ENCODE measurements at places on chromosomes 2 and 18.

GRCh38 chr2:31266804-31267203, 32.9 kb downstream of the EHD3 start:
- no peak for DNase-seq

- no peak for DNase-seq
These were observed 40.9 kb downstream of the TMEM247 start for GRCh38 chr2:46520130-46520711.

GRCh38 chr2:157837851-157838441, 38.2 kb downstream of the ACVR1 start:
- no peak for DNase-seq

DNA sequence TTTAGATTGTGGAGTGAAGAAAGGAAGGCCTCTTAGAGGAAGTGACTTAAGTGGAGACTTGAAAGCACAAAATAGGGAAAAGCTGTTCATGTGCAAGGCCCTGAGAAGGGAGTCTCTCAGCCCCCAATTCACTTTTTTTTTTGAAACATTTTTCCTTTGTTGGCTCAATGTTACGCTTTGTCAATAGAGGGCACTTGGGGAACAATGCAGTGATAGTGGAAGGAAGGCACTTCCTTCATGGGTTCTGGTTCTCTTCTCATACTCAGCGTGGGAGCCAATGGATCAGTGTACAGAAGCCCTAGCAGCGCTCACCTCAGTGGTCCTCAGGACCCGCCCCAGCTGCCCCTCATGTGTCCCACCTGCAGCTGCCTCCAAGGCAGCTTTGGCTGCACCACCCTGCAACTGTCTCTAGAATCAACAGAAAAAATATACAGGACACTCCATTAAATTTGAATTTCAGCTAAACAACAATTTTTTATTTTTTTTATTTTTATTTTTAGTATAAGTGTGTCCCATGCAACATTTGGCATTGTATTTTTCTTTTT, 8.6 kb upstream of the C2orf42 start:
- no peak for DNase-seq

GRCh38 chr2:218960309-218961165, 1.1 kb downstream of the CDK5R2 start:
- DNase-seq = no peak

DNA sequence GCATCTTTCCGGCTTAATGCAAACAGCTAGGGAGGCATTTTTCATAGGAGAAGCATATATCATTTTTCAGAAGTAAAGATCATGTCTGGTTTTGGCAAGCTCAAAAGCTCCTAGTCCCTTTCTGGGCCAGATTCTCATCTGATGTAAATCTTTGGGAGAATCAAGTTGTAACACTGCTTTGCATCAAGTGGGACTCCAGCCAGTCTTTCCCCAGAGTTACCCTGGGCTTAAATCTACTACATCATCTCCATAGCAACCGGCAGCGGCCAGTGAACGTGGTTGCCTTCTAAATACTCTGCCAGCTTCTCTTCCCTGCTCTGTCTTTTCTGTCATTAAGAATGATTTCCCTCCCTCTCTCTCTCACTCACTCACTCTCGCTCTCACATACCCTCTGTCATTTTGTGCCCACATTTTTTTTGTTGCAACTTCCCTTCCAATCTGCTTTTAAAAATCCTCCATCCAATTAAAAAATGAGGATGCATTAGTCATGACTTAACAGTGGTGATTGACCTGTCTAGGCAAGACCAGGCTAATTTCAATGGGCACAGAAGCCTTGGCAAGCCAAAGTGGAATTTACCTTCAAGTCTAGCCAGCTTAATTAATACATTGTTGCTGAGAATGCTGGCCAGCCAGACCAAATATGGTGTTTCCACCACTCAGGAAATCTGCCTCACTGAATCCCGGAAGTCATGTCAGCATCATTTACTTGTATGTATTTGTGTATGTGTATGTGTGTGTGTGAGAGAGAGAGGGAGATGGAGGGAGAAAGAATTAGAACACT, 93.0 kb downstream of the NRP2 start:
- no peak for DNase-seq

GRCh38 chr2:16464641-16465040, 201.0 kb downstream of the CYRIA start:
- no peak for DNase-seq

GRCh38 chr18:10085416-10085815, 171.6 kb downstream of the VAPA start:
- no peak for DNase-seq

DNA sequence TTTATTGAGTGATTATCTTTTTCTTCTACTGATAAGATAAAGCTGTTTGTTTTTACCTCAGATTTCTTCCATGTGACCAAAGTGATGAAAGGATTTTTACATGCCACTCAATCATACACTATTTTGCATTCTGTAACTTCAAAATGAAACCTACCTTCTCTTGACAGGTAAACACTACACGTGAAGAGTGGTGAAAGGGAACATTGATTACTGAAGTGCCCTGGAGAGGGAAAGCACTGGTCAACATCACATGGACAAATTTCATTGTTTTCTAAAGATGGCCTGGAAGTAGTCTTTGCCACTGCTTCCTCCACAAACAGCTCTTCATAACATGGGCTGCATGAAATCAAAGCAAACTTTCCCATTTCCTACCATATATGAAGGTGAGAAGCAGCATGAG, 120.1 kb downstream of the HIBCH start:
- no peak for DNase-seq

DNA sequence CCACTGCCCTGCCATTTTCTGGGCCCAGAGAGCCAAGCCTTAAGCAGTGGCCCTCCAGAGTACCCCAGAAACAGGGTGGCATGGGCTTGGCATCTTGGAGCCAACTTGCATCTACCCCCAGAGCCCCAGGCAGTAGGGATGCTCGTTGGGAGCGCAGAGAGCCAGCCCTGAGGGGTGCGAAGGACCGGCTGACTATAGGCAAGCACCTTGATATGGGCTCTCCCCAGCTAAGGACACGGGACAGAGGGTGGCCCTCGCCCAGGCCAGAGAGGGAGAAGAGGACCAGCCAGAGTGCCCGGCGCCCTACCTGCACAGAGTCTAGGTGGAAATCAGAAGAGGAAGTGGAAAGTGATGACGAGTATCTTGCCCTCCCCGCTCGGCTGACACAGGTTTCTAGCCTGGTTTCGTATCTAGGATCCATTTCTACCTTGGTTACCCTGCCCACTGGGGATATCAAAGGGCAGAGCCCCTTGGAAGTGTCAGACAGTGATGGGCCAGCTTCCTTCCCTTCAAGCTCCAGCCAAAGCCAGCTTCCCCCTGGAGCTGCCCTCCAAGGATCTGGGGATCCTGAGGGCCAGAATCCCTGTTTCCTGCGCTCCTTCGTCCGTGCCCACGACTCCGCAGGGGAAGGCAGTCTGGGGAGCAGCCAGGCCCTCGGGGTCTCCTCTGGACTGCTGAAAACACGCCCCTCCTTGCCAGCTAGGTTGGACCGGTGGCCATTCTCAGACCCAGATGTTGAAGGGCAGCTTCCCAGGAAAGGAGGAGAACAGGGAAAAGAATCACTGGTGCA, 16.2 kb downstream of the CEP68 start:
- no peak for DNase-seq

DNA sequence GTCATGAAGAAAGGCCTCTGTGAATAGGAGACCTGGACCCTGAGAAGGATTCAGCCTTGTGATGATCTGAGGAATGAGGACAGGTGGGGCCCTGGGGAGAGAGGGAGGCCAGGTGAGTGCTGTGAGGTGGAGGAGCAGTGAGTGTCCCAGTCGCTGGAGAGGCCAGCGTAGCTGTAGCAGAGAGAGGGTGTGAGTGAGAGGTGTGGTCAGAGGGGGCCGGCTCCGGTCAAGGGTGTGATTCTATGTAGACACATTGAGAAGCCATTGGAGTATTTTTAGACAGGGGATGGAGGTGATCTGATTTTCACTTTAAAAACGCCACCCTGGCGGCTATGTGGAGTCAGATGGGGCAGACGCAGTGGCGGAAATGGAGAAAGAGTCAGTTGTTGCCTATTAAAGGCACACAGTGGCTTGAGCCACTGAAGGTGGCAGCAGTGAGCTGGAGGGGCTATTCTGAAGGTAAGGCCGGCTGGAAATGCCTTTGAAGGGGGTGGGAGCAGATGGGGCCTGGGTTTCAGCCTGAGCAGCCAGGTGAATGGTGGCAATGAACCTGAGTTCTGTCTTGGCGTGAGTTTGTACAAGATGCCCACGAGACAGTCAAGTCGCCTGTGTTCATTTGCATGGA, 55.6 kb downstream of the GREB1 start:
- no peak for DNase-seq

DNA sequence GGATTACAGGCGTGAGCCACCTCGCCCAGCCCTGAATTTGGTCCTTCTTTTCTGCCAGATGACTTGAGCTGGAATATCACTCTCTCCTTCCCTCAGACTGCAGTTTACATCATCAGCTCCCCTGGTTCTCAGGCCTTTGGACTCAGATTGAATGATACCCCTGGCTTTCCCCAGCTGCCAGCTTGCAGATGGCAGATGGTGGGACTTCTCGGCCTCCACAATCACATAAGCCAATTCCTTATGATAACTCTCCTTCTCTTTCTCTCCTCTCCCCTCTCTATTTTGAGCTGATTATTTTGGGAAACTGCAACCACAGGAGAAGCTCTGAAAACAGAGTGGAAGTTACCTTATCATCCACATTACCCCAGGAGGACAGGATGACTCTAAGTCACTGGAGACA, 33.4 kb upstream of the ATP8B1 start:
- DNase-seq = no peak

GRCh38 chr2:141301551-141301950, 829.3 kb downstream of the LRP1B start:
- DNase-seq = no peak

GRCh38 chr18:33761363-33761762, 183.3 kb downstream of the ASXL3 start:
- no peak for DNase-seq

DNA sequence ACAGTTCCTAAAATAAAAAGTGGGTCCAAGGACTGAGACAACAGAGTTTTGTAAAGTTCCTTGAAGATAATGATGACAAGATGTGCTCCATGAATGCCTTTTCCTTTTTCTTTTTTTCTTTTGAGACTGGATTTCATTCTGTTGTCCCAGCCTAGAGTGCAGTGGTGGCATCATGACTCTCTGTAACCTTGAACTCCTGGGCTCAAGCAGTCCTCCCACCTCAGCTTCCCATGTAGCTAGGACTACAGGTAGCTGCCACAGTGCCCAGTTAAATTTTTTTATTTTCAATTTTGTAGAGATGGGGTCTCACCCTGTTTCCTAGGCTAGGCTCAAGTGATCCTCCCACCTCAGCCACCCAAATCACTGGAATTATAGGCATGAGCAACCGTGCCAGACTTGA, 16.1 kb upstream of the TTC27 start:
- no peak for DNase-seq

- no peak for DNase-seq
These were observed 89.5 kb upstream of the DPP10 start for GRCh38 chr2:114352988-114353387.

DNA sequence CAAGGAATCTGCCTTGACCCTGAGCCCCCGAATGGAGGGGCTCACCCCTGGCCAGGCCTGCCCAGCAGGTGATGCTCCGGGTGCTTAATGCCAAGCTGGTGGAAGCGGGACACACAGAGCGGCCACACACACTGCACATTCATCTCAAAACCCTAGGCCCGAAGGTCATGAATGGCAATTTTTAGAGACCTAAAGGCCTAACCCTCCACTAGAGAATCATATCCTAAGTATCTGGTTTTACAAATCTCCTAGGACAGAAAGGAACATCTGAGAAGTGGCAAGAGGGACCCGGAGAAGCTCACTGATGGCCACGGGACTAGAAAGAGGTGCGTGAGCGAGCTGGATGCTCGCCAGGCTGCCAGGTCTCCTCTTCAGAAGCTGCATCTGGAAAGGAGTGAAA, 38.3 kb downstream of the ST3GAL5 start:
- DNase-seq = no peak

GRCh38 chr2:649426-650342, 27.5 kb downstream of the TMEM18 start:
- DNase-seq = no peak

DNA sequence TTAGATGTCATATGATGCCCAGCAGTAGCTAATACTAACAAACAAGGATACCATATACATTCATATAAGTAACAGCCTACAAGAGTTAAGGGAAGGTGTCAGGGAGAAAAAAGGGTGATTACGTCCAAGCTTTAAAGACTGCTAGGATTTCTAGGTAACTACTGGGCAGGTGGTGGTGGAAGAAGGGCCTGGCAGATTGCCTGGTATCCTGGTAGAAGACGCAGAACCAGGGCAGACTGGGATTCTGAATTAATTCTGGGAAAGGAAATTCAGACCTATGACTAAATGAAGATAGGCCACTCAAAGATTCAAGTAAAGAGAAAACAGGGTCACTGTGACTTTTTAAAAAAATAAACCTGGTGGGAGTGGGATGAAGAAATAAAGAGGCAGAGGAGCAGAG, 31.9 kb downstream of the NDUFA10 start:
- DNase-seq = no peak

- no peak for DNase-seq
These were observed 16.9 kb downstream of the HS1BP3 start for GRCh38 chr2:20633794-20634506.

GRCh38 chr2:73000808-73001570, 70.5 kb downstream of the SFXN5 start:
- DNase-seq = no peak

DNA sequence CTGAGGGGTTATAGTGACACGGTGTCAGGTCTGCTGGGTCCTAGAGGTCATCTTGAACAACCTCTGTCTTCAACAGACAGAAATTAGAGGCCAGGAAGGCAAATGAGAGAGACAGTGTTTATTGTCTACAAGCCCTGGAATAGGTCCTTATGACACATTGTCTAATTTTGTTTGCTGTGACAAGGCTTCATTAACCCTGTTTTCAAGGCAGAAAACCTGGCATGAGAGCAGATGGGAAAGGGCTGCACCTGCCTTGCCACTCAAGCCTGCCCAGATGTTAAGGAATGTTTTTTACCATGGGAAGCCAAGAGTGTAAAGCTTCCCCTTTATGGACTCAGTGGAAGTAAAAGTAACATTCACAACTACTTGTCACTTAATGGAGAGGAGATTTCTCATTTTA, 275.3 kb downstream of the KCNS3 start:
- DNase-seq = no peak

- no peak for DNase-seq
These were observed 428.7 kb upstream of the ID2 start for GRCh38 chr2:8252997-8253694.

- DNase-seq = no peak
These were observed 9.1 kb downstream of the AP1S3 start for GRCh38 chr2:223828314-223828713.

GRCh38 chr2:60966507-60967405, 50.8 kb upstream of the PEX13 start:
- no peak for DNase-seq
